Colonic mucosa (tissue), 4 donors: ENCODE measurements at places on chromosomes 5 and 9. TPM values are rescaled to one million over a fixed set of nuclear protein-coding genes. Genes with fewer than 3 reads are reported as not detected.

Gene CLTA
- total RNA-seq: 210 TPM

DNA sequence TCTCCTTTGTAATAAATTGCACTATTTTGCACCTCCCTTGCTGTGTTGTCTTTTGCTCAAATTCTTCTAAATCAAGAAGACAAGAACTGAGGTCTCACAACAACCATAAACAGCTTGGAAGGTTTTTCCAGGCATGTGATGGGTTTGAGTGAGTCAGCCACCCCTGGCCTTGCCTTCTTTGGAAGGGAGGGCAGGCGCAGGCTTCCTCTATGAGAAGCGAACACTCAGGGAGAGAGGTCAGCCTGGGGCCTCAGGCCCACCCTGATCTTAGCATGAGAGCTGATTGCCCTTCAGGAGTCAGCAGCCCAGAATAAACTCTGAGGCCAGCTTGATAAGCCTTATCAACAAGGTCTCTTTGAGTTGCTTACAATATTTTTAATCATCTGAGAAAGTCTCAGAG lies 31.6 kb downstream of the S1PR3 start:
- no peak overlapping the region for H3K27ac ChIP-seq
- DNase-seq: no peak
- H3K4me3 ChIP-seq: no peak overlapping the region

- H3K27me3 ChIP-seq: no peaks in the 10 kb centered on the region
- H3K27ac ChIP-seq: no peak overlapping the region
- no peak for DNase-seq
- H3K4me1 ChIP-seq: no peaks in the 10 kb centered on the region
- no peaks in the 10 kb centered on the region for H3K36me3 ChIP-seq
Measured at GRCh38 chr5:172600571-172600970, 40.5 kb upstream of the NEURL1B start.

Gene CCL19
- total RNA-seq: 2.2 TPM

Gene SLC23A1
- 7.0 TPM for total RNA-seq

Gene LCN9
- not detected for total RNA-seq

GRCh38 chr9:132823370-132824145 lies 54.5 kb downstream of the AK8 start:
- H3K4me1 ChIP-seq: no peaks in the 10 kb centered on the region
- no peak for DNase-seq
- H3K36me3 ChIP-seq: no peaks in the 10 kb centered on the region
- H3K27ac ChIP-seq: no peak overlapping the region
- no peaks in the 10 kb centered on the region for H3K27me3 ChIP-seq

- H3K27ac ChIP-seq: no peak overlapping the region
- no peak for DNase-seq
- no peaks in the 10 kb centered on the region for H3K27me3 ChIP-seq
- H3K36me3 ChIP-seq: no peaks in the 10 kb centered on the region
- no peaks in the 10 kb centered on the region for H3K4me1 ChIP-seq
Measured at GRCh38 chr5:100519075-100519474, 16.1 kb upstream of the FAM174A start.

DNA sequence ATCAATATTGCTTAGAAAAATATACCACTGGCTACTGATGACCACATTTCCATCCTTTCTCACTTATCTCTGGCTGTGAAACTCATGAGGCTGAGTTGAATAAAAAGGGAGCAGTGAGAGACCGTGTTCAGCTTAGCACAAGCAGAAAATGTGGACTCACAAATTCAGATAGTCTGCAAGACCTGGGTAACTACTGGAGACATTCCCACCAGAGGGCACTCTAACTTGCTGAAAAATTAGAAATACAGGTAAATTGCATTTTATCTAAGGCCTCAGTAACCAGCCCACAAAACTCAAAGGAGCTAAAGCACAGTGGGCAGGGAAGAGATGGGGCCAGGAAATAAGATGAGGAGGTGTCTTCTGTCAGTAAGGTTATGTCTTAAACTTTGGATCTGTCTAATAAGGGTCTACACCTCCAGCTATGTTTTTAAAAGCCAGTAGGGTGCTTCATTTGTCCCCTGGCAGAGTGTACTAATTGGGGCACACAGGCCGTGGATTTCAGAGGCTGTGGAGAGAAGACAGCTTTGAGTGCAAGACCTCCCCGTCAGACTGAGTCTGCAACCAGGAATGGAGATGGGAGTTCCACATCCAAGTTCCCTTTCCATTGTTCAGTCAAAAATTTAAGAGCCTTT lies 8.7 kb upstream of the NDUFB6 start:
- H3K4me3 ChIP-seq: no peak overlapping the region
- no peaks in the 10 kb centered on the region for H3K27me3 ChIP-seq
- H3K36me3 ChIP-seq: no peaks in the 10 kb centered on the region
- no peaks in the 10 kb centered on the region for H3K4me1 ChIP-seq

DNA sequence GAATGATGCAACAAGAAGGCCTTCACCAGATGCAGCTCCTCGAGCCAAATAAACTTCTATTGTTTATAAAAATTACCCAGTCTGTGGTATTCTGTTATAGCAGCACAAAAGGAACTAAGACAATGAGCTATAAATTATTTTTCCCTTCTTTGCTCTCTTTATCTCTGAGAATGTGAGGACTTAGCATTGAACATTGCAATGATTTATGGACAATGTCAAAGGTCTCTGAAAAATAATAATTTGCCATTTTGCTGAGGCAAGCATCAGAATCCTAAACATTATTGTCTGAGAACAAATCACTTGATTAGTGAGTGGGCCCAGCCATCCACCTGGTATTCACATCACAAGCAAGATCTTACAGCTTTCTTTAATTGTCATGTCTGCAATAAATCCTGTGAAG lies 95.4 kb upstream of the SSBP2 start:
- no peak for DNase-seq
- H3K36me3 ChIP-seq: no peaks in the 10 kb centered on the region
- no peak overlapping the region for H3K4me3 ChIP-seq
- no peaks in the 10 kb centered on the region for H3K27me3 ChIP-seq
- no peak overlapping the region for H3K27ac ChIP-seq

Gene DAB2
- 43.7 TPM for total RNA-seq

DNA sequence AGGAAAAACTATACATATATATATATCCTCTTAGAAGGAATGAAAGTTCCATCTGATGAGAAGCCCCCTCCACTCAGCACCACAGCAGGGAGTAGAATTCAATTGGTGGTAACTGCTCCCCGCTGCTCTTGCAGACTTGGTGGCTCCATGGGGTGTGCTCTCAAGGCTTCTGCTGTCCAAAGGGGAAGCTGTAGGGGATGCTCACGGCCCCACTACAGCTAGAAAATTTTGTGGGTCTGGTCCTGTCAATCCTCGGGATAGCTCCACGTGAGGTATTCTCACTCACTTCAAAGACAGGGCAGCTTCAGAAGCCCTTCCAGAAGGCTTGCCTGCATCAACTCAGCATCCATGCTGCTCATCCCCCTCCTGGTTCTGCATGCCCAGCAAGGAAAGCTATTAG lies 247.2 kb downstream of the CETN3 start:
- H3K4me3 ChIP-seq: no peak overlapping the region
- no peaks in the 10 kb centered on the region for H3K27me3 ChIP-seq
- H3K27ac ChIP-seq: no peak overlapping the region
- no peak for DNase-seq
- no peaks in the 10 kb centered on the region for H3K36me3 ChIP-seq
- no peaks in the 10 kb centered on the region for H3K4me1 ChIP-seq

Gene PNPLA7
- total RNA-seq: 6.1 TPM

DNA sequence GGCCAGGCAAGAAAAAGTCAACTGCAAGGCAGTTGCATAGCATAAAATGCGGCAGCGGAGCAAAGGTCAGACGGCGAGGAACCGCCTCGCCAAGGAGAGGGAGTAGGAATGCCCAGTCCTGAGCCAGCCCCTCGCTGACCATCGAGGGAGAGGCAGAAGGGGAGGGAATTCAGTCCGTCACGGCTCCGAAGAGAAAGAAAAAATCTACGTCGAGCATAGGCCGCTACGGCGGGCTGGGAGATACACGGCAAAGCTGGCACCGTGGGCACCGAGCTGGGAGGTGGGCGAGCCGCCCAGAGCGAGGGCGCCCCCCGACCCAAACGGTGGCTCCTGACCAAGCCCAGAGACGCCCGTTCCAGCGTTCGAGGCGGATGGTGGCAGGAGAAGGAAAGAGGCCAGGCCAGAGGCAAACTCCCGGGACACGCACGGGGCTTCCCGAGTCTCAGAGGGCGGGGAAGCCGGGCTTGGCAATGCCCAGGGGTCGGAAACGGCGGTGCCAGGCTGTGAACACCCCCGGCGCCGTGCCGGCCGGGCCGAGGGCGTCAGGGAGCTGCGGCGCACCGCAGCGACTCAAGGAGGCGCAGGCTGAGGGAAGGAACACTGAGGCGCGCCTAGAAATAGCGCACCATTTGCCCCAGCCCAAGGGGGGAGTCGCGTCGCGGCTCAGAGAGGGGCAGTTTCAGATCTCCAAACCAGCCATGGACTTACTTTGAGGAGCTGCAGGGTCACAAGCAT lies 518 bp downstream of the SPRY4 start:
- H3K4me1 ChIP-seq: peaks cover 6% of the 10 kb centered on the region
- peak overlapping the region; percentile 92 for H3K27ac ChIP-seq
- DNase-seq: peak; percentile 75
- H3K4me3 ChIP-seq: peak overlapping the region; percentile 77
- no peaks in the 10 kb centered on the region for H3K36me3 ChIP-seq
